ENCODE measurements at places on chromosomes 2 and 18.

- DNase-seq = no peak
Measured at GRCh38 chr2:213187833-213188532, 36.6 kb upstream of the IKZF2 start.

- DNase-seq = no peak
Measured at GRCh38 chr2:162072976-162073887, 783 bp downstream of the DPP4 start.

DNA sequence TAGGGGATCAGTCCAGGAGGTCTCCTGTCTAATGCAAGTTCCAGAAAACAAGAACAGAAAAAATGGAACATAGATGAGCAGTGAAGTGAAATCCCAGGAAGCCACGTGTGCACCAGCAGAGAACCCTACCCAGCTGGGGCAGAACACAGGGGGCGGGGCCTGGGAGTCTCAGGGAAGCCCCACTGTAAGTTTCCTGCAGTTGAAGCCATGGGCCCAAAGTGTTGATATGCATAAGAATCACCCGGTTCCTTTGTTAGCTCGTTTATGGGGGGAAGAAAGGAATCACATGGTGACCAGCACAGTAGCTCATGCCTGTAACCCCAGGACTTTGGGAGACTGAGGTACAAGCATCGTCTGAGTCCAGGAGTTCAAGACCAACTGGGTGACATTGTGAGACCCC, 131.3 kb downstream of the INO80D start:
- no peak for DNase-seq

DNA sequence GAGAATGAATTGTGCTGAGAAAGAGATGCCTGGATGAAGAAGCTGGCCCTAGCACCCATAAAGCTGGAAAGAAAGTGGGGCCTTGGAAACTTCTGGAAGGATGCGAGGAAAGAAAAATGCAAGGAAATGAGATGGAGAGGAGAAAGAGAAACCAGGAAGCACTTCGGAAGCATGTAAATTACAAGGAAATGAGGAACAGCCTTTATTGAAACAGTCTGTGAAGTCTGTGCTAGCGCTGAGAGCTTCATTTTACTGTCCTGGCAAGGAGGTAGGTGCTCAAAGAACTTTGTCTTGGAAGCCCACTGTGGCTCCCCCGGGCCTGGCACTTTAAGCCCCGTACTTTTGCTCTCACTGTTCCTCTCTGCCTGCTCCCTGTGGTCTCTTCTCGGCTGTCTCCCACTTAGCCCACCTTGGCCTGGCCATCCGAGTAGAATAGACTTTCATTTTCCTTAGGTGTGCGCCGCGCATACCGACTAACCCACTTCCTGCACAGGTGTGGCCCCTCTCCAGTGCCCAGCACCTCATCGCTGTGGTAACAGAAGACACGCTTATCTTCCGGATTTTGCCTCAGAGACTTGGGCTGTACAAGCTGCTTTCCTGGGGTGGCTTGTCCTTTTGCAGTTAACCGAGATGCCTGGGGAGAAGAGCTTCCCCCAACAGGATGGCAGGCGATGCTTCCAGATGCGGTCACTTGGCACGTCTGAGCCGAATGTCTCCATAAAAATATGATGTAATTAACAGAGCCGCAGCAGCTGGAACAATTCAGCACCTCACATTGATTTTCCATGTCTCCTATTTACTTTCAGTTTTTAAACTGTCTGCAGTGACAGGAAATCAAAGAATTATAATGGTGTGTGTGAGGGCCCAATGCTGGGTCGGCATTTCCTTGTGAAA, 199.6 kb downstream of the HRH4 start:
- no peak for DNase-seq

GRCh38 chr2:152568531-152568930, 148.7 kb downstream of the PRPF40A start:
- no peak for DNase-seq

DNA sequence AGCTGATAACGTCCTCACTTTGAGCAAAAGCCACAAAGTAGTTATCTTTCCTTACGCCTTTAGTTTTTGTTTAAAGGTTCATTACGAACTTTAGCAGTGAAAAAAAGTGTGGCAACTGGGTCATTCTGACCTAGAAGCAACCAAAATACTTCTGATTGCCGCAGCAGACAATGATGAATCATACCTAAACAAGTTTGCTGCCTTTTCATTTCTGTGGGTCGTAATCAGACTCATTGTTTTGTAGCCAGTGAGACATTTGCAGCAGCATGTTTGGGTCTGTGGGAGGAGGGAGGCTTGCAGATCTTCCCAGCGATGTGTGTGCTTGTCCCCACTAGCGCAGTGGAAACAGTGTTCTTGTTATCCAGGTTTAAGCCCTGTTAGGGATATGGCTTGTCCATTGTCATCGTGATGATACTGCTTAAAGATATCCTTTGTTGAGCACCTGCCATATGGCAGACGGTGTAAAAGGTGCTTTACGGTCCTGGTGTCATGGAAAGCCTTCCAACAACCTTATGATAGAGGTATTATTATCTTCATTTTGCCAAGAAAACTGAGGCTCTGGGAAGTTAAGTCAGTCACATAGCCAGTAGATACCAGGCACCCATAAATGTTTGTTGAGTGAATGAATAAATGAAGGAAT, 1.3 kb upstream of the GREB1 start:
- DNase-seq = no peak
